ENCODE measurements at places on chromosomes 3 and 15.

- DNase-seq: no peak
Observed at GRCh38 chr3:78951342-78951945, 816.4 kb downstream of the ROBO1 start.

- DNase-seq: no peak
Observed at GRCh38 chr3:23387286-23387918, 184.3 kb downstream of the UBE2E2 start.

GRCh38 chr3:188113756-188114155 lies 40.2 kb upstream of the LPP start:
- no peak for DNase-seq

- DNase-seq: no peak
Observed at GRCh38 chr3:23258110-23258509, 55.0 kb downstream of the UBE2E2 start.

Data from Caki2 (cell line).